ENCODE measurements at places on chromosomes 16 and 17.

GRCh38 chr16:24188751-24189318 lies 67.3 kb upstream of the CACNG3 start:
- no peak for DNase-seq

GRCh38 chr17:35241520-35241919 lies 1.4 kb upstream of the SLFN5 start:
- DNase-seq: no peak

- no peak for DNase-seq
Measured at GRCh38 chr17:40472733-40473452, 28.5 kb downstream of the TNS4 start.

DNA sequence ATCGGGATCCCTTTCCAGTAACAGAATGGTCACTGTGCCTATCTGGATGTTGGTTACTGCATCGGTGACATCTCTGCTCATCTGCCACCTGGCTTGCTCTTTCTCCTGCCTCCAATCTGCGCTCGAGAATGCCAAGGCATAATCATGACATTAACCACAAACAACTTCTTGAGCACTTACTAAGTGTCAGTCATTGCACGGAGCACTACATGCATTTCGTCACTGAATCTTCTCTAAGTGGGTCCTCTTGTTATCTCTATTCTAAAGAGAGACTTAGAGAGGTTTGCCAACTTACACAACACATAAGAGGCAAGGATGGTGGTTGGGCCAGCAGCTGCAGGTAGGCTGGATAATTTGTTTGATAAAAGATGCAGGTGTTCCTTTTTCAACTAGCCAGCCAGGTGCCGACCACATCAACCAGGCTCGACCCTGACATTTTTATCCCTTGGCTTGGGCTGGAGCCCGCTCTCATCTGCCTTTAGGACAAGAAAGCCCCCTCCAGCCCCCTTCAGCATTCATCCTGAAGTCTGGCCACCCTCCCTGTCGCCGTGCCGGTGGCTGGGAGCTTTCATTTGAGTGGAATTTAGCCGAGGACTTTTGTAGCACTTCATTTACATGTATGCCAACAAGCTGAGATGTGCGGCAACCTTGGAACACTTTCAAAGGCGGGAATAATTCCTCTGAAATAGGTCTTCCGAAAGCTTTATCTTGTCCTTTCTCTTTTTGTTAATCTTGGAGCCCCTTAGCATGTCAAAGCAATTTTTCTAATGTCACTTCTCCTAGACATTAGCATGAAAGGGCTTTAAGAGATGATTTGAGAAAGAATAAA lies 89.3 kb upstream of the NKD1 start:
- no peak for DNase-seq

DNA sequence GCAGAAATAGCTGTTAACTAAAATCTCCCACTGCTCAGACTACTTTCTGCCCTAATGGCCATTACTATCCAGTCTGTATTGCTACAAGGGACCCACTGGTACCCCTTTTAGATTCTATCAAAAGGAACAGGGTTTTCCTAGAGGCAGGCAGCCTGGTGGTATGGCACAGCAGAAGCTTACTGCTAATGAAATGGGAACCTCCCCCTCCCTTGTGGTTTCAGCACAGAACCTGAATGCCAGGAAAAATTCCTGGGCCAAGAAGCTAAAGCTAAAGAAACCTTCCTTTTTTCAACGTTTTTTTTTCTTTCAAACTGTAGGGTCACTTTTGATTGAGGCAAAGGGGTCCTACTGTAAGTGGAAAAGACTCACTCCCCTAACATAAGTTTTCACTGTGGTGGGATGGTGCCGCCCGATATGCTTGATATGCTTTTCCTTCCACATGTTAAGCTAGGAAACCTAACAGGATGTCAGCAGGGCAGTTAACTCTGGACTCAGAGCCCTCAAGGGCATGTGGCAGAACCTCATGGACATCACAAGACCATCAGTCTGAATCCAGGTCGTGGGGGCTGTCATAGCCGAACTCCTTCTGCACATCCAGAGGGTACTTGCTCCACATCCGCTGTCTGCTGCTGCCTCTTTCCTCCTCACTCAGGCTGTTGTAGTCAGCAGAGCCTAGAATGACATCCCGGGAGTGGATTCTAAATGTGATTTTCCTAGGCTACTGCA lies 9.8 kb downstream of the SLC7A6OS start:
- no peak for DNase-seq

DNA sequence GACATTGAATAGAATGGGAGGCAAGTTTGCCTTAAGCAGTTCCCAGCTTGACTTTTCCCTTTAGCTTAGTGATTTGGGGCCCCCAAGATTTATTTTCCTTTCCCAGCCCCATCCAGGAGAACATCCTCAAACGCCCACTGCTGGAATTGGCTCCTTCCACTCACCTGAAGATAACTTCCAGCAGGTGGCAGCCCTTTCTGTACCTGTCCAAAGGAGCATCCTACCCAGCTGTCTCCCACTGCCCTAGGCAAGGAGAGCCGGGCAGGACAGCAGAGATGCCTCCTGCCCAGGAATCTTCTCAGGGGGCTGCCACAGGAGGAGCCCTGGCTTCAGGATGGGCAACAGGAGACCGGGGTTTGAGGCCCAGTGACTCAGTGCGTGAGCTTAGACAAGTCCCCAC lies 6.4 kb downstream of the CACNG5 start:
- no peak for DNase-seq

DNA sequence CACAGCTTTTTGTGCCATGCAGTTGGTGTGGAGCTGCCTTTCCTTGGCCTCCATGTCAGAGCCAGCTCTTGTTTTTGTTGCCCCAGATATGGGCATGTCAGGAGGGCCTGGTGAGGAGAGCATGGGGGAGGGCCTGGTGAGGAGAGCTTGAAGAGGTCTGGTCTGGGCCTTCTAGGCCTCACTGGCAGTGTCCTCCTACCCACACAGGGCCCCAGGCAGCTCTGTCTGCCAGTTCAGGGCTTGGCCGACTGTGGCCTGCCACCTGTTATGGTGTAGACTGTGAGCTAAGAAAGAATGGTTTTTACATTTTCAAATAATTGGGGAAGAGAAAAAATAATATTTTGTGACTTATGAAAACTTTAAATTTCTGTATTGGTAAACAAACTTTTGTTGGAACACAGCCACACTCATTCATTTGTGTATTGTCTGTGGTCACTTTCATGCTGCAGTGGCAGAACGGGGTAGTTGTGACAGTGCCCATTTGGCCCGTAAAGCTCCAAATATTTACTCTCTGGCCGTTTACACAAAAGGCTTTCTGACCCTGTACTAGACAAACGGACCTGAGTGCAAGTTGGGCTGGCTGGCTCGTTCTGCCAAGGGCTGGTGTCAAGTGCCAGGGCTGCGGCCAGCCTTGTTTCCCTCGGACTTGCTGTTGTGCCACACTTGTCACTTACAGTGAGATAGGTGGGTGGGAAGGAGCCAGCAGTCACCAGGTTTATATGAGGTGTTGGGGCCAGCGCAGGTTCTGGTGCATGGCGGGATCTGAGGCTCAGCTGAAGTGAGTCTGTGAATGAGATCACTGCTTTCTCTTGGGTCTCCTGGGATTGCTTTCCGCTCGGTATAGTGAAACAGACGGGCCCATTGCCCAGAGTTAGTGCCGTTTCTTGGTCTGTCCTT lies 18.2 kb downstream of the PGS1 start:
- no peak for DNase-seq

GRCh38 chr16:78704416-78704815 lies 605.0 kb downstream of the WWOX start:
- no peak for DNase-seq

DNA sequence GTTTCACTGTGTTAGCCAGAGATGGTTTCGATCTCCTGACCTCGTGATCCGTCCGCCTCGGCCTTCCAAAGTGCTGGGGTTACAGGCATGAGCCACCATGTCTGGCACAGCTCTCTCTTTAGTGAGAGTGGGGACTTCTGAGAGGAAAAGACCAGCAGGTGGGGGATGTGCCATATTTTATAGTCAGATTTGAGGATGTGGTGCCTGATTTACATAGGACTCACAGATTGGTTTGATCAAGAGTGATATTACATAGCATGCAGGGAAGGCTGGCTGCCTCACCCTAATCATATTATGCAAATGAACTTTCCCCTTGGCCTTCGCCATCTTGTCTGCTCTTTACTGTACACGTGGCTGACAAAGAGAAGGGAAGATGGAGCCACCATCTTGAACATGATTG lies 28.1 kb upstream of the MAPK3 start:
- no peak for DNase-seq

DNA sequence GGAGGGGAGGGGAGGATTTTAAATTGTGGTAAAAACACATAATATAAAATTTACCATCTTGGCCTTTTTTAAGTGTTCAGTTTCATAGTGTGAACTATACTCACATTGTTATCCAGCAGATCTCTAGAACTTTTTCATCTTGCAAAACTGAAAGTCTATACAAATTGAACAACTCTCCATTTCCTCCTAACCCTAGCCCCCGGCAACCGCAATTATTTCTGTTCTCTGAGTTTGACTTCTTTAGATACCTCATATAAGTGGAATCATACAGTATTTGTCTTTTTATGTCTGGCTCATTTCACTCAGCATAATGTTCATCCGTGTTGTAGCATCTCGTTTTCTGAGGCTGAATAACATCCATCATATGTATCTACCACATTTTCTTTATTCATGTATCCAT lies 30.0 kb upstream of the MRTFB start:
- no peak for DNase-seq

DNA sequence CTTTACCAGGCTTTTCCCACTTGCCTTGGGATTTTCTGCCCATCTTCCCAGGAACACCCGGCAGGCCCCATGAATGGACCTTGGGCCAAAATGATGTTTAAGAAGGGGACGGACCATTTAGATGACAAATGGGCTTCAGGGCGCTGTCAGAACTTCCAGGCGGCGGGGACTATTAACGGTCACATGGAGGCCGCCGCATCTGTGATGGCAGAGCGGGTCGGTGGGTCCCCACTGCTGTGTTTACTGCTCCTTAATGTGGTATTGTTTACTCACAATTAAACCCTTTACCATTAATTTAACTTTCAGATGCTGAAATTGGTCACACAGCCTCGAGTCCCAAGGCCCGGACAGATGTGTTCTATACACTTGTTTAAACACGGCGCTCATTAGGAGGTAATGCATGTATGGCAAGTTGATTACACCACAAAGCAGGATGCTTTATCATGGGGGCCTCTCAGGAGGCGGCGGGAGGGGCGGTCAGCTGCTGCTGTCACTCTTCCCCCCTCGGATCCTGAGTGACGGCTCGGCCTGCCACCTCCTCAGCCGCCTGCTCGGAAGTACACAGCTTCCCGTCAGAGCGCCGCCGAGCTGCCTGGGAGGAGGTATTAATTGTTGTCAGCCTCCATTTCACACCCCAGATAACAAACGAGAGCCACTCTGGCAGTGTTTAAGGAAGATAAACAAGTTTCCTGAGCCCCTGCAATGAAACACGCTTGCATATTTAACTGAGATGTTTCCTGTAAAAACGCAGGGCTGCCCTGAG lies 83.9 kb upstream of the IRX3 start:
- no peak for DNase-seq

All from stimulated activated CD4-positive, alpha-beta T cell treated with anti-CD3 and anti-CD28 coated beads, Interleukin-4, amount 100 ng/mL, for 48 hours (primary cell).